ENCODE measurements at places on chromosomes 3 and 15.

DNA sequence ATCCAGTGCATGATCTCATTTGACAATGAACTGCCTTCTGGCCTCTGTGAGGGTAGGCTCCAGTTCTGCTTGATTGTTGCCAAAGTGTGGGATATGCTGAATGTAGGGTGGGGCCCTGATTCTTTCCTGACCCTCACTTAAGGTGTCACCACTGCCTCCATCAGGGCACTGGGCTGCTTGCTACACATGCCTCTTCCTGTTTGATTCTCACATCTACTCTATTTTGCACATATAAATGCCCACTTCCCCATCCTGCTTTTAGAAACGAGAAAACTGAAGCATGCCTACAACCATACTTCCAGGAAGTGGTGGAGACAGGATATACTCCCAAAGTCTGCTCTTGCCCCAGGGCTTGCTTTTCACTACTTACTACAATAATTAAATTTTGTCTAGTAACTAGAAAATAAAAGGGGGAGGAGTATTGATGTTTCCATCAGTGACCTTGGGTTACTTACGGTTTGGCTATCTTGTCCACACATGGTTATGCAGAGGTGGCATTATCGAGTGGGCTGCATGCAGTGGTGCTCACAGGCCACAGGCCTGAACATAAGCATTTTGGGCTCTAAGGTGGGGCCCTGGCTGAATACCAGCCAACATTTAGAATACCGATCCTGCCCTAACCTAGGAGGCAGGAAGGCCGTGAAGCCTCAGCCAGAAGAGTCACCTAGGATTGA is 6.7 kb downstream of the ZDHHC3 start:
- DNase-seq = peak; percentile 25

GRCh38 chr15:77819851-77820728 is 187.4 kb upstream of the LINGO1 start:
- no peak for DNase-seq

DNA sequence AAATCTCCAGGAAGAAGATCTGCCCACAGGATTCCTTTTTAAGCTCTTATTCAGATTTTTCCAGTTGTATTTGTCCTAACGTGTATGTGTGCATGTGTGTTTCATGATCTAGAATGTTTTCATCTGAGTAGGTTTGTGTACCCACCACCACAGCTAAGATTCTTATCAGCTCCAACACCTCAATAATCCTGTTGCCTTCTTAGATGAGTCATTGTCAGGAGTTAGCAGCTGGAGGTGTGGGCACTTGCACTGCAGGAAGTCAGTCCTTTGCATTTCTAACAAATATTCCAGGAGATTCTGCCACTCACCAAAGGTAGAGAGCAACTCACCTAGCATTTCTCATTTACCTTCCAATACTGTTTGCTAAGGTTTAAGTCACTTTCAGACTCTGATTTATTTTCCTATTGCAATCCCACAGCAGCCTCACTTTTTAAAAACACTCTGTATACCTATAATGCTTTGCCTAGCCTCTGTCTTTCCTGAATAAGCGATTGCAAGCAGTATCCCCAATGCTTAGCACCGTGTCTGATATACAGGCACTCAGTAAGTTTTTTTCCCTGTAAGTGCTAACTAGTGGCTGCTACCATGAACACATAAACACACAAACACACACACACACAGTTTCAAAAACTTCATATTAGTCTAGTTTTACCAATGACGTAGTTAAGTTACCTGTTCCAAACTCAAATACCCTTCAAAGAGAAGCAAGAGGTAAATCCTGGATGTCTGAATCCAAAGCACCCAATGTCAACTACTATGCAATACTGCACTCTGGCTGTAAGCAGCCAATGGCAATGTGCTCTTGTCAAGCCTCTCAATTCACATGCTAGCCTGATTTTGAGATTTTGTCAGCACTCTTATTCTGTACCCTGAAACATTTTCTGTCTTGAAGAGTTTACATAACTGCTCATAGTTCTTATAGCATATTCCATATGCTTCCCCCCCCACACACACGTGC is 713.5 kb upstream of the LMCD1 start:
- no peak for DNase-seq

DNA sequence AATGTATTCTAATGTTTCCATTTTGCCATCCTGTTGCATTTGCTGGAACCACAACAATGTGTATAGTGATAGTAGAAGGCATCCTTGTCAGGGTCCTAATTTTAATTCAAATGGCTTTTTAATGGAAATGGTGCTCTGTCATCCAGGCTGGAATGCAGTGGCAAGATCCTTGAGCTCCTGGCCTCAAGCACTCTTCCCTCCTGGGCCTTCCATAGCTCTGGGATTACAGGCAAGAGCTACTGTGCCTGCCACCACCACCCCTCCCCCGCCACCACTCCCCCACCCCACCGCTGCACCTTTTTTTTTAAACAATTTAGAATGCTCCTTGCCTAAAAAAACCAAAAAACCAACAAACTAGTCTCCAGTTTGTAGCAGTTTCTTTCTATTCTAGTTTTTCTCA is 15.2 kb upstream of the IQCF6 start:
- DNase-seq = no peak

- no peak for DNase-seq
Measured at GRCh38 chr3:64716110-64716710, 28.4 kb upstream of the ADAMTS9 start.

DNA sequence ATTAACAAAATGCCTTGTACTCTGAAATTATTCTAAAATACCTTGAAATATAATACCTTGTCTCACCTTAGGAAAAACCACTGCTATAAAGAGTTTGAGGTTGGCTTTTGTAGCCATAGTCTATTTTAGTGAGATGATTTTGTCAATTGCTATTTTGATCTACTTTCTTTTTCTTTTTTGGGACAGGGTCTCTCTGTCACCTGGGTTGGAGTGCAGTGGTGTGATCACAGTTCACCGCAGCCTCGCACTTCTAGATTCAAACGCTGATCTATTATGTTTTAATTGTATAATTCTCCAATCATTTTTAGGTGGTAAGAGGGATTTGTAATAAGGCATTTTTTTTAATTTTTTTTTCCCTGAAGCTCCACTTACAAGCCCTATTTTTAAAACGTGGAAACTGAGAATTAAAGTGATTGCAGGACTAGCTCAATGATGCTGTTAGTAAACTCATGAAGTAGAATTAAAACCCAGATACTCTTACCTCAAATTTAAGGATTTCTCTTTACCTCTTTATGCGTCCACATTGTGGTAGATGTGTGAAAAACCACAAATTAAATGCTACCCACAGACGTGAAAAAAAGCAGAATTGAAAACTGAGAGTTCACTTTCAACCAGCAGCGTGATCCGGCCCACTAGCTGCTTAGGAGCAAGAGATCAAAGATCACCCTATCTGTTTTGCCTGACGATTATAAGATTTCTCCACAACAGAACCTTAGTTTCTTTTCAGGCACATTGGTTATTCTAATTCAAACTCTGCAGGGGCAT is 384.2 kb downstream of the CGGBP1 start:
- DNase-seq = no peak

DNA sequence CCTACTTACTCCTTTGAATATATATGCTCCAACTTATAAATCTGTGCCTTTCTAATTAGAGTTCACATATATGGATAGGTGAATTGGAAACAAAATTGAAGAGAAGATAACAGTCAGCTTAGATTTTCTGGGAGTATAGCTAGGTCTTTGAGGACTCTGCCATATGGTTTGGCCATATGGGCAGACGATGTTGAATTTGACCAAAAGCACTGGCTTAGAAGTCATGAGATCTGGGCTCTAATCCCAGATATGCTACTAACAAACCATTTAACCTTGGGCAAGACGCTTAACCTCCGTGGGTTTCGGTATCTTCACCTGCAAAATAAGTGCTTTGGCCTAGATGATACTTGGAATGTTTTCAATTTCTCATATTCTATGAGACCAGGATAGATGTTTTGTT is 154.1 kb downstream of the LSAMP start:
- no peak for DNase-seq

- DNase-seq = no peak
Measured at GRCh38 chr3:12920967-12921366, 79.6 kb upstream of the RPL32 start.

- DNase-seq = no peak
Measured at GRCh38 chr15:37548116-37548515, 386.3 kb upstream of the TMCO5A start.

All from CD4-positive, alpha-beta T cell treated with Interleukin-17A for 1 hour (primary cell).